ENCODE measurements at places on chromosomes 3 and 15.

- no peak for DNase-seq
Observed at GRCh38 chr3:110579840-110580550, 491.6 kb upstream of the NECTIN3 start.

DNA sequence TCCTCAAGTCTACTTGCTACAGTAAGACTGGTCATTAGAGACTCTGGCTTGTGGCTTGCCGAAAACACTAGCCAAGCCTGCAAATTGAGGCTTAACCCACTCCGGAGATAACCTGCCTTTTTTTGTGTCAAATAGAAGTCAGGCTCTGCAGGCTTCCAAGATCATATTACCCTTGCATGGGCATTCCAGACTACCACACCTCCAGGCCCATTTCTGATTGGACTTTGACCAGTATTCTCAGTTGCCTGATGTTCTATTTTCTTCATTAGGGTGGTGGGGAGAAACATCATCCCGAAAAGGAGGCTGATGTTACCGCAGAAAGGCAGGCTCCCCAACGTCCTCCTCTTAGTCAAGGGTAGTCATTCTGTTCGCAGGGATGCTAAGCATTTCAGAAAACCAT is 68.1 kb upstream of the FOXP1 start:
- DNase-seq, result no peak

DNA sequence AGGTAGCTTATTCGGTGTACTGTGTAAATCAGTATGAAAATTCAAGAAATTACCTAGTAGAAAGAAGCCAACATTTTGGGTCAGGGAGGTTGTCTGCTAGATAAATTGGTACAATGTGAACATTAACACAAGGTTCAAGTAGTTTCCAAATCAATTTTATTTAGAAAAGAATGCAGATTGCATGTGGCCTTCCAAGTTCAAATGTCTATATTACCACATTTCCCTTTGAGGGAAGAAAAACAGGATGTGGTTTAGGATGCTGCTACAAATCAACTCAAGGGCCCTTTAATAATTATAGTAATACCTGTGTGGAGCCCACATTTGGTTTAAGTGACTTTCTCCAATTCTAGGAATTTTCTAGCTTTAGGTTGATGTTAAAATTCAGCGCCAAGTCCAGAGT is 57.5 kb downstream of the CADPS start:
- DNase-seq, result no peak

DNA sequence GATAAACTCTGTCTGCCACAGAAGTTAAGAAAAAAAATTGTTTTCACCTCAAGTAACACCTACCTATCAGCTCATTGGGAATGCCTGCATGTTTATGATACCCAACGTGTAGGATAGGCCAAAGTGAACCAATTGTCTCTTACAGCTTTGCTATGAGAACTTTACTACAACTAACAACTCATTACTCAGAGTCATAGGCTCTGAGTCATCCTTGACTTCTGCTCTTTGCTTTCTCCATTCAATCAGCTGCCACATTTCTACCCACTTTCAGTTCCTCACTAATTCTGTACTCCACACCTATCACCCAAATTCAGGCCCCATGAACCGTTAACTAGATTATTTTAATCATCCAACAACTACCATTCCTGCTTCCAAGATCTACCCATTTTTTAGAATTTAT is 843.9 kb downstream of the TUSC7 start:
- DNase-seq, result no peak

DNA sequence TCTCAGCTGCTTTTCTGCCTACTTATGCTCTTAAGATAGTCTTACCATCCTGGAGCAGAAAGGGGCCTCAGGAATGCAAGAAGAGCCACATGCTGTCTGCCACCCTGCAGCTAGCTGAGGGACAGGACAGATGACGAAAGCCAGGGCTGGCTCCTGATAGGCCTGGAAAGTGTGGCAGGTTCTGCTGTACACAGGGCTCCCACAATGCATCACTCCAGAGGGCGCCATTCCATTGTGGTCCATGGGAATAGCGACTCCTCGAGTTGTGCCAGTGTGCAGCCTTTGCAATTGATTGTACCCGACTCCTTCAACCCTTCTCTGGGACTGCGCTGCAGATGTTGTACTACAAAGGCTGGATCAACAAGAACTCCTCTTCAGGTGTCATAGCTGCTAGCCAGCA is 11.2 kb downstream of the ACAN start:
- no peak for DNase-seq

DNA sequence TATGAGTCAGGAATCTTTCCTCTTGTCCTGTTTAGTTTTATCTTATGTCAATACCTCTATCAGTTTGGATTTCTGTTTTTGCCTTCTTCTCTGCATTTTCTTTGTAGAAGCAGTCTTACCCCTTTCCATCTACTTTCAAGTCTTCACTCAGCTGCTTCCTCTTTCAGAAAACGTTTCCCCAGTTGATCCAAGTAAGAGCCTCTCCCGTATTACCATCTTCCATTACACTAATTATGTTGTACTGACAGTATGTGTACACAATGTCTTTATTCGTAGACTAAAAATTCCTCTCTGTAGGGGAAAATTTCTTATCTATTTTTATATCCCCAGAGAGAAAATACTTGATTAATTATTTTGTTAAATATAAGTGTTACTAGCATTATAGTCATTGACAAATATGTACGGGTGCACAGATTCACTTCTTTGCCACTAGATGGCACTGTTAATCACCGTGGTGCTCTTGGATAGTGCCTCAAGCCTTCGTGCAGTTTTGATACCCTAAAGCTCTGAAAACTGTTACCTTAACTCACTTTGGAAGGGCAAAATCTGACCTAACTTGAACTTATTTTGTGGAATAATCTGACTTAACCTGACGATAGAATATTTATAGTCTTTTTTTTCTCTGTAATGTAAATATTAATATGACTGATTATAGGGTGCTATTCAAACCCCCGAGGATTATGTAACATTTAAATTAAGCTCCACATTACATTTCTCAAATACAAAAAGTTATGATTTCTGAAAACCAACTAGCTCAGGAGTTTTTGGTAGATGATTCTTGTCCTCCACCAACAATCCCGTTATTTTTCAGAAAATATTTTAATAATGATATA is 74.2 kb upstream of the POU1F1 start:
- no peak for DNase-seq

DNA sequence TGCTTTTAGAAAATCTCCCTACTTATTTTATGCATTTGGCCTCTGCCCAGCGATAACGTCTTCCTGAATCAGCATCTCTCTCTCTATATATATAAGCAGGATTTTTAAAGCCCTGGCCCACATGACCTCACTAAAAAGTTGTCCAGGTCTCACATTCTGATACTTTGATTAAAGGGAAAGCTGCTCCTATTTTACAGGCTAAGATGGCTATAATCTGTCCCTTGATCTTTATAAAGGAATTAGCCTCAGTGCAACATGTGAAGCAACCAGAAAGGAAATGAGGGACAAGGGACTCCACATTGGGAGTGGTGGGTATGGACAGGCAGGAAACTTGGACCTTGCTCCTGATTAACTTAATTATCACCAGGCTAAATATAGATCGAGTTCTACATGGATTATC is 25.6 kb upstream of the MUC13 start:
- no peak for DNase-seq

- DNase-seq, result no peak
Observed at GRCh38 chr3:183448369-183449128, 20.1 kb upstream of the MCF2L2 start.

GRCh38 chr15:29225534-29226234 is 43.9 kb downstream of the NSMCE3 start:
- DNase-seq, result no peak

- DNase-seq, result no peak
Observed at GRCh38 chr15:89090791-89091626, 2.8 kb downstream of the ABHD2 start.

GRCh38 chr3:191051037-191051436 is 148.0 kb upstream of the OSTN start:
- DNase-seq, result no peak

DNA sequence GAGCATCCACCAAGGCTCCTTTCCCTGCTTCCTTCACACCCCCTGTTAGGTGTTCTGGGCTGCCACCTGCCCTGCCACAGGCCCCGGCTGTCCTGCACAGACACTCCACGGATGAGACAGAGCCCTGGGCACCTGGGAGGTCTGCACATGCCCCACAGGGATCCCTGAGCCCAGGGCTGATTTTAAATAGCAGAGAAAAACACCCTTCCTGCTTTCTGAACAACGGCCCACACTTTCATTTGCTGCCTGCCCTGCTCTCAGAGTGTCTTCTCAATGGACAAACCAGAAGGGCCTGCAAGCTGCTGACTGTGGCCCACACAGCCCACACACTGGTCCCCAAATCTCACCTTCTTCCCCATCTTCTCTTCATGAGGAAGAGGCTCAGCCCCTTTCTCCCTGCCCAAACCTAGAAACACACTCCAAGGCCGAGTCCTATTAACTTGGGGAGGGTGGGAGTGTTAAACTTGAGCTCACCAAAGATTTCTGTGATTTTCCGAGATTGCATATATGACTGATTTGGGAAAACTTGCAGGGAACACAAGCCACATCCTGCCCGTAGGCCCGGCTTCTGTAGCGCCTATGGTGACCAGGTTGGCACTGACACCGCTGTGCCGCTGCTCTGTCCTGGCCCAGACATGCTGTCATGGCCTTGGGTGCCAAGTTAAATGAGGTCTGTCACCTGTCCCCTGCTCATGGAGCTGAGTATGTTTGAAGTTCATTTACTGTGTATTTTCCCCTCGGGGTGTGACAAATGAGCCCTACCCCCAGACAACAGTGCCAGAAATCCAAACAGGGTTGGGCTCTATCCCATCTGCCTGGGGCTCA is 47.2 kb upstream of the KLF13 start:
- DNase-seq, result no peak

GRCh38 chr3:87145553-87145952 is 81.6 kb upstream of the CHMP2B start:
- DNase-seq, result no peak

GRCh38 chr3:9613056-9613748 is 36.1 kb upstream of the MTMR14 start:
- no peak for DNase-seq
